Thoracic aorta (tissue), 2 donors: ENCODE measurements at places on chromosomes 11 and 22.

- no peaks in the 10 kb centered on the region for H3K36me3 ChIP-seq
- no peaks in the 10 kb centered on the region for H3K4me1 ChIP-seq
- DNase-seq = no peak
- H3K27me3 ChIP-seq = no peaks in the 10 kb centered on the region
- H3K27ac ChIP-seq = no peak overlapping the region
Observed at GRCh38 chr11:82536706-82537105, 197.0 kb downstream of the FAM181B start.

- H3K27me3 ChIP-seq = no peaks in the 10 kb centered on the region
- DNase-seq = no peak
- H3K36me3 ChIP-seq = no peaks in the 10 kb centered on the region
- H3K27ac ChIP-seq = peak overlapping the region; percentile 96
- H3K4me1 ChIP-seq = peaks cover 31% of the 10 kb centered on the region
Observed at GRCh38 chr22:46077669-46078099, 72.6 kb upstream of the PPARA start.

DNA sequence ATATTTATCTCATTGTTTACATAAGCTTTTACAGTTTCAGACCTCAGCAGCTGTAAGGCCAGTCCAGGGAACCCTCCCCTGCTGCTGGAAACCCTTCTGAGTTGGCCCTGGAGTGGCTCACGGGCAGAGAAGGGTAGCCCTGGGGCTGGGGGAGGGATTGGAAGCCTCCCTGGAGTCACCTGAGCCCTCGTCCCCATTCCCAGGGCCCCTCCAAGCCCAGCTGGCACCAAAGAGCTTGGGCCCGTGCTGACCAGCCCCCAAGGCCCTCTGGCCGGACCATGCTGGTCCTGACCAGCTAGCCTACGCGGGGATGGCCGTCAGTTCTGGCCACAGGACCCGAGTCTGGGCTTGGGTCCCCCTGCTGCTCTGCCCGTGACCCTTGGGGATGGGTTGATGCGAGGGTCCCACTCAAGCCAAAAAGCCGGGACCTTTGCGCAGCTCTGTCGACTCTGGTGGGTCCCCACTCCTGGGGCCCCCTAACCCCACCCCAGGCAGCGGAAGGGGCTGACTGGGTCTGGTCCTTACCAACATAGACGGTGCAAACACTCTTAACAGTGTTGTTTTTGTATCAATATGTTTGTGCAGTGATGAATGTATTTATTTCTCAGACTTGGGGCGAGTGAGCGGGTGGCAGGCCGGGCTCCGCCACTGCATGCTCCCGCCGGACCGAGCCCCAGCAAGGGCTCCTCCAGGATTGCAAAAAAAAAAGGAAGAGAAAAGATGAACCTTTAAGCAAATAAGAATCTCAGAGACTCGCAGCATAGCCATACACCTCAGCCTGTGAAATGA, 17.5 kb upstream of the TMEM191C start:
- peaks cover 20% of the 10 kb centered on the region for H3K36me3 ChIP-seq
- H3K27me3 ChIP-seq = no peaks in the 10 kb centered on the region
- no peak overlapping the region for H3K27ac ChIP-seq
- H3K4me3 ChIP-seq = no peak overlapping the region
- DNase-seq = no peak

GRCh38 chr11:88535916-88536547, 198.5 kb upstream of the CTSC start:
- DNase-seq = no peak
- no peaks in the 10 kb centered on the region for H3K27me3 ChIP-seq
- peaks cover 8% of the 10 kb centered on the region for H3K4me1 ChIP-seq
- no peaks in the 10 kb centered on the region for H3K36me3 ChIP-seq

DNA sequence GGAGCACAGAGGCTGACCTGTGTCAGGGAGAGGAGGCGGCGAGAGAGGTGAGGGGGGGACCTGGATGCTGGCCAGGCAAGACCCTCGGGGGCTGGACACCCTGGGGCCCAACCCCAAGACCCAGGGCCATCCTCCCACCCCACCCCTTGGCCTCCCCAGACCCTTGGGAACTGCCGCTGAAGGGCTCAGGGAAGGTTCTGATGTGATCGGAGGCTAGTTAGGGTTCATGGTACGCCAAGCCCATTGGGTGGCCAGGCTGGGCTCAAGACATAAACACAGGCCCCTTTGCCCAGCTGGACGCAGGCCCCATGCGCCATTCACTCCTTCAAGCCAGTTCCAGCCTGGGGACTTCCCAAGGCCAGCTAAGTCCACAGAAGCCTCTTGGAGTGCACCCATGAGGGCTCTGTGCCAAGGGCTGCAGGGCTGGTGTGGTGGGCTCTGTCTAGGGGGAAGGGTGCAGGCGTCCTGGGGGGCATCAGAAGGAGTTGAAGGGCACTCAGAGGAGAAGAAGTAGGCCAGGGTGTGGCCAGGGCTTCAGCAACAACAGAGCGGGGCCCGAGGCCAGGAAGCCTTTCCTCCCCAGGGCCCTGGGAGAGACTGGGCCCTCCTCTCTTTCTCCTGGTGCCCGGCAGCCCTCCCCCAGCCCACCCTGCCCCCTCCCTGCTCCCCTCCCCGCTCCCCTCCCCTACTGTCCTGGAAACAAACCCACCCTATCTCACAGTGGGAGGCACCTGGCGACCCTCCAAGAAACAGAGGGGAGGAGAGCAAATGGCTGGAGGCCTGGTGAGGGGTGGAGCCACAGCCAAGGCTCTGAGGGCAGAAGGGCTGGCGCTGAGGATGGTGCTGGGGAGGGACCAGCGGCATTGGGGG, 12.9 kb downstream of the TSPAN32 start:
- peaks cover 41% of the 10 kb centered on the region for H3K4me1 ChIP-seq
- peak overlapping the region; percentile 64 for H3K4me3 ChIP-seq
- DNase-seq = peak; percentile 82
- no peaks in the 10 kb centered on the region for H3K27me3 ChIP-seq
- no peaks in the 10 kb centered on the region for H3K36me3 ChIP-seq
- H3K27ac ChIP-seq = peak overlapping the region; percentile 80

- no peak overlapping the region for H3K4me3 ChIP-seq
- H3K27me3 ChIP-seq = no peaks in the 10 kb centered on the region
- no peak overlapping the region for H3K27ac ChIP-seq
Observed at GRCh38 chr11:28571371-28571770, 463.2 kb downstream of the METTL15 start.

DNA sequence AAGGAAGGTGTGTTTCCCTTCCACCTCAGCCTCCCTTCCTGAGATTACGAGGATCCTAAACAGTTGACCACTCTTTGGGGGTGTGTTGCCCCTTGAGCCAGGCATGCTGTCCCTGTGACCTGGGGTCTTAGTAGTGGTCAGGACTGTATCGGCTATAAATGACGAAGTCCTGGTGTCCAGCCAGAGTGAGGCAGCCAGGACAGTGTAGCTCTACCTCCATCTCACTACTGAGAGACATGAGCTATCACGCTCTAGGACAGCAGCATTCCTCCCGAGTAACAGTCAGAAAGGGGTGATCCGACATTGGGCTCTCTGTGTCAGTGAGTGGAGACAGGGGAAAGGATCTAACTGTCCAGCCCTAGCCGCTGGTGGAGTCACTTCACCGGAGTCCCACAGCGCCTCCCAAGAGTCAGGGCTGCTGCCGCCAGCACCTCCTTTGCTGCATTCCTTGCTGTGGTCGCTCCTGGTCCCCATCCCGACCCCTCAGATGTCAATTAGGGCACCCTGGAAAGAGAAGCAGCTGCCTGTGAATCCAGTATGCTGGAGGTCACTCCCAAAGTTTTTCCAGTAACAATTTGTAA, 3.3 kb upstream of the B3GNT6 start:
- no peak for DNase-seq
- H3K27ac ChIP-seq = no peak overlapping the region
- no peaks in the 10 kb centered on the region for H3K36me3 ChIP-seq
- H3K4me3 ChIP-seq = no peak overlapping the region
- H3K4me1 ChIP-seq = no peaks in the 10 kb centered on the region

GRCh38 chr11:118007040-118007439, 20.8 kb downstream of the IL10RA start:
- H3K27me3 ChIP-seq = no peaks in the 10 kb centered on the region
- H3K27ac ChIP-seq = no peak overlapping the region
- no peaks in the 10 kb centered on the region for H3K4me1 ChIP-seq
- no peak for DNase-seq

GRCh38 chr11:2104524-2105440, 34.4 kb downstream of the IGF2 start:
- no peaks in the 10 kb centered on the region for H3K27me3 ChIP-seq
- no peak for DNase-seq
- no peaks in the 10 kb centered on the region for H3K36me3 ChIP-seq
- H3K27ac ChIP-seq = no peak overlapping the region

DNA sequence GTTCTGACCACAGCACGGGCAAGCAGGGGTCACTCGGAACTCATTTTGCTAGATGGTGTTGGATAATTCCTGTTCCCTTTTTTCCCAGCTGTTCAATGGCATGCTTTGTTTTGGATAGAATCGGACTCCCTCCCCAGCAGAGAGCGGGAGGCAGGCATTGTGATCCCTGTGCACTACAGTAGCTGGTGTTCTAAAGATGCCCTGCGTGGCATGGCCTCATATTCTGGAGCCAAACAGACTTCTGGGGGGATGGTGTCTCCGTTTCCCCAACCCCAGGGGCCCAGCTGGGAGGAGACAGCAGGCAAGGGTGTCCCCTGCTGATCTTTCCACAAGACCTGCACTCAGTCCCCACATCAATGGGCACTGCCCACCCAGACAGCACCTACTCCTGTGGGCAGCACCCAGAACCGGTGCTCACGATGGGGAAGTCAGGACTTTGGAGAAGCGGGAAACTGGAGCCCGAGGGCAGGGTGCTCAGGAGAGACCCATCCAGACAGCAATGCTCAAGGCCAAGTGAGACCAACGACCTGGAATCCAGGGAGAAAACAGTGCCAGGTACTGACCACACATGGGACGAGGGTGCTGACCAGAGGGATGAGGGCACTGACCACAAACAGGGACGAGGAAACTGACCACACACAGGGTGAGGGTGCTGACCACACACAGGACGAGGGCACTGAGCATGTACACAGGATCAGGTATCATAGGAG, 934.9 kb downstream of the BRD1 start:
- no peak overlapping the region for H3K4me3 ChIP-seq
- no peak for DNase-seq
- no peaks in the 10 kb centered on the region for H3K4me1 ChIP-seq
- no peaks in the 10 kb centered on the region for H3K27me3 ChIP-seq
- H3K36me3 ChIP-seq = no peaks in the 10 kb centered on the region
- H3K27ac ChIP-seq = no peak overlapping the region

GRCh38 chr22:44997060-44997459, 12.7 kb downstream of the PHF21B start:
- H3K36me3 ChIP-seq = no peaks in the 10 kb centered on the region
- no peaks in the 10 kb centered on the region for H3K4me1 ChIP-seq
- H3K27ac ChIP-seq = no peak overlapping the region
- H3K4me3 ChIP-seq = no peak overlapping the region
- no peak for DNase-seq

- H3K36me3 ChIP-seq = no peaks in the 10 kb centered on the region
- DNase-seq = no peak
- H3K4me1 ChIP-seq = peaks cover 14% of the 10 kb centered on the region
- peak overlapping the region; percentile 67 for H3K4me3 ChIP-seq
- H3K27ac ChIP-seq = no peak overlapping the region
Observed at GRCh38 chr22:41237707-41238569, 2.8 kb downstream of the CHADL start.

- H3K36me3 ChIP-seq = no peaks in the 10 kb centered on the region
- peaks cover 3% of the 10 kb centered on the region for H3K27me3 ChIP-seq
- no peak overlapping the region for H3K4me3 ChIP-seq
- peaks cover 15% of the 10 kb centered on the region for H3K4me1 ChIP-seq
- no peak overlapping the region for H3K27ac ChIP-seq
Observed at GRCh38 chr22:31137721-31138120, 2.6 kb downstream of the PLA2G3 start.

DNA sequence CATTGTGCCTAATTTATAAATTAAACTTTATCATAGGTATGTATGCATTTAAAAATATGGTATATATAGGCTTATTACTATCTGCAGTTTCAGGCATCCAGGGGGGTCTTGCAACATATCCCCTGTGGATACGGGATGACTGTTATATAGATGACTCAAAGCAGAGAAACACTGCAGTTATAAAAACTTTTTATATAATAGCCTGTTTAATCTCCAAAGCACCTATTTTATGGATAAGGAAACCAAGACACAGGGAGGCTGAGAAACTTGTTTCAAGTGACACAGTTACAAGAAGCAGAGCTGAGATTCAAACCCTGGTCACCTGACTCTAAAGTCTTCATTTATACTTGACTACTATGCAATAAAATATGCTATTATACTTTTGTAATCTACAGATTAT, 897.7 kb downstream of the KCNA4 start:
- no peaks in the 10 kb centered on the region for H3K27me3 ChIP-seq
- H3K4me1 ChIP-seq = peaks cover 12% of the 10 kb centered on the region
- no peak overlapping the region for H3K27ac ChIP-seq
- DNase-seq = no peak
- no peak overlapping the region for H3K4me3 ChIP-seq

DNA sequence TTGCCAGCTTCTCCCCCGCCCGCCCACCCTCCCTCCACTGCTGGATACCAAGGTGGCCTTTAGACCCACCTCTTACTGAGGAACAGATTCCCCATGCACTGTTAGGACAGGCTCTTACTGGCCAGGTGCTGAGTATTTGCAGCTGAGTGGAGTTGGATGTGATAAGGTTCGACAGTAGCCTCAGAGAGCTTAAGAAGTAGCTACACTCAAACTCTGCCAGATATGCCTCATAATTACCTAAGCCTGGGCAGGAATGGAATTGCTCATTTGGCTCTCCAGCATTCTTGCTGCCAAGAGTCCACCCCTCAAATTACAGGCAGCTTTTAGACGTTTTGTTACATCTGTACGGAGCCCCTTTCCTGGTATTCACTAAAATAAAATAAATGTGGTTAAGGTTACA, 9.6 kb downstream of the FAM181B start:
- peaks cover 15% of the 10 kb centered on the region for H3K4me1 ChIP-seq
- H3K27ac ChIP-seq = no peak overlapping the region
- no peaks in the 10 kb centered on the region for H3K27me3 ChIP-seq
- no peak for DNase-seq
- H3K4me3 ChIP-seq = no peak overlapping the region

- no peaks in the 10 kb centered on the region for H3K27me3 ChIP-seq
- H3K4me1 ChIP-seq = peaks cover 6% of the 10 kb centered on the region
- H3K36me3 ChIP-seq = no peaks in the 10 kb centered on the region
- H3K27ac ChIP-seq = no peak overlapping the region
- no peak overlapping the region for H3K4me3 ChIP-seq
Observed at GRCh38 chr22:47295226-47295901, 532.9 kb downstream of the TBC1D22A start.

- H3K4me3 ChIP-seq = no peak overlapping the region
- DNase-seq = no peak
- H3K27ac ChIP-seq = no peak overlapping the region
- H3K27me3 ChIP-seq = no peaks in the 10 kb centered on the region
- no peaks in the 10 kb centered on the region for H3K4me1 ChIP-seq
Observed at GRCh38 chr11:67700141-67700540, 25.7 kb upstream of the ALDH3B2 start.

- peak overlapping the region; percentile 50 for H3K4me3 ChIP-seq
- DNase-seq = no peak
- H3K27ac ChIP-seq = no peak overlapping the region
- H3K4me1 ChIP-seq = no peaks in the 10 kb centered on the region
Observed at GRCh38 chr22:49724893-49725489, 102.7 kb downstream of the BRD1 start.
